ENCODE measurements at places on chromosomes 12 and 14.

- DNase-seq = no peak
Measured at GRCh38 chr14:52694761-52695480, 437 bp downstream of the ERO1A start.

- no peak for DNase-seq
Measured at GRCh38 chr12:57094208-57095160, 5.6 kb downstream of the NAB2 start.

GRCh38 chr12:95731519-95731958 is 59.0 kb downstream of the NTN4 start:
- DNase-seq = no peak

DNA sequence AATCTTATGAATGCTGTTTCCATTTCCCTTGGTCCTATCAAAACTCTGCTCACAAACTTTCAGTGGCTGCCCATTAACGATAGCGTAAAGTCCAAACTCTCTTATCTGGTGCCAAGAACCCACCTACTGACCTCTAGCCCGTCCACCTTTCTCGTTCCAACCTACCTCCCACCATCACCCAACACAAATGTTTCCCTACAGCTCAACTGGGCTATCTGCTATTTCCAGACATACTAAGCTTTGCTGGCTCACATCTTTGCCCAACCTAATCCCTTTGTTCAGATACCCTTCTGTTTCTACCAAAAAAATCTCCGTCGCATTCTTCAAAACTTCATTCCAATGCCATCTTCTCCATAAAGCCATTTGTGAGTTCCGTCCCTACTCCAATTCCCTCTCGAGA is 7.6 kb upstream of the NOP2 start:
- DNase-seq = no peak

GRCh38 chr12:93180566-93180965 is 197.2 kb upstream of the NUDT4 start:
- no peak for DNase-seq

- no peak for DNase-seq
Measured at GRCh38 chr12:77130193-77130592, 64.8 kb upstream of the E2F7 start.

DNA sequence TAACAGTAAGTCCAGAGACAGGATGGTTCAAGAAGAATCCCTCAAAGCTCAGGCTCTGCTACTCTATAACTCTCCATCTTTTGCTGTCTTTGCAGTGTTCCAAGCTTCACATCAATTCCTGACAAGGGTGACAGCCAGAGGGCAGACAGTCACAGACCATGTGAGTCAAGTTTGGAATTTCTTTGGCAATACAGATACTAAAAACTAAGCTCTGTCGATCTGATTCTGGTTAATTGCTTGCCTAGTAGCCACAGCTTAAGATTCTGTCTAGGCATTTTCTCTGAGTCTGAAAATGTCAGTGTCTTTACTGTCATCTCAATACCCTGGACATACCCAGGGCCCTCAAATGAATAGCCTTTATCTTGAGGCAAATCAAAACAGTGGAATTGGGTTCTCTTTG is 153.7 kb downstream of the CEP128 start:
- DNase-seq = no peak

- no peak for DNase-seq
Measured at GRCh38 chr14:80602946-80603345, 338.6 kb downstream of the CEP128 start.

DNA sequence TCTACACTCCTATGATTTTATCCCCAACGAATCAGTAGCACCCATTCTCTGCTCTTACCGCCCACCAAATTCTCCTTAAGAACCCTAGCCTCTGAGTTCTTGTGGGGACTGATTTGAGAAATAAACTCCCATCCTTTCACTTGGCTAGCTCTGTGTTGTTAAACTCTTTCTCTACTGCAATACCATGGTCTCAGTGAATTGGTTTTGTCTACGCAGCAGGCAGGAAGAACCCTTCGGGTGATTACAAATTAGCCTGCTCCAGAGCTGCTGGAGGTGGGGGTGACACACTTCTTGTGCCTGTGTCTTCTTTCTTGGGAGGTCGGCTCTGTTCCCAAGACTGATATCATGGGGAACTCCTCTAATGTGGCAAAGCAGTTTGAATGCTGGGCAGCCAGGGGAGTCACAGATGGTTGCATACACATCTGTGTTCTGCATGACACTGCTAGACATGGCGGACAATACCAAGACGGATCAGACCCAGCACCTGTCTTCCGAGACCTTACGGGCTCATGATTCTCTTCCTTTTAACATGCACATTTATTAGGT is 1.6 kb upstream of the C1S start:
- DNase-seq = no peak

DNA sequence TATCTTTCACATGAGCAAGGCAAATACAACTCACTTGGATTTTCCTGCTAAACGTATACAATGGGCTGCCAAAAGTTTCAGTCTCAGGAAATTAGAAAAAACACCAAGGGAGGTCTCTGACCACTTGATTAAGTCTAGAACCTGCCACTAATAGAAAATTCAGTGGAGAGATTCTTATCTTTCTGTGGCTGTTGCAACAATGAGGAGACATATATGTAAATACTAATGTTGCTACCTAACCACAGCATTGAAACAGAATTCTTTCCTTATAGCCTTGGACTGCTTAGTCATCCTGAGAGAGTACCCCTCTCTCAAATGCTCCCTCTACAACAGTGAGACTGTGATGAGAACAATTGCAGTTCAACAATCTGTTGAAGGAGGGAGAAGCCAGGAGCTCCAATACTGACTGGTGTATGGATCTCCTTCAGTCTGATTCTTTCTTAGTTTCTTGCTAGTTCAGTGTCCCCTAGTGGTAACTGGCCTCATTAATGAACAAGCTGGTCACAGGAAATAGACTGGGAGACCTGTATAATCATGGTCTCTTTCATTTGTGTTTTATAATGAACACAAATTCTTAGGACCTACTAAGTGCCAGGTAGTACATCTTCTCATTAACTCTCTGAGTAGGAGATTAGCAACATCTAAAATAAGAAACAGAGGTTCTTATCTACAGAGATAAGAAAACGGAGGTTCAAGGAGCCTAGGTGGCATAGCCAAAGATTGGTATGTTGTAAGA is 164.5 kb downstream of the SLC38A4 start:
- no peak for DNase-seq

DNA sequence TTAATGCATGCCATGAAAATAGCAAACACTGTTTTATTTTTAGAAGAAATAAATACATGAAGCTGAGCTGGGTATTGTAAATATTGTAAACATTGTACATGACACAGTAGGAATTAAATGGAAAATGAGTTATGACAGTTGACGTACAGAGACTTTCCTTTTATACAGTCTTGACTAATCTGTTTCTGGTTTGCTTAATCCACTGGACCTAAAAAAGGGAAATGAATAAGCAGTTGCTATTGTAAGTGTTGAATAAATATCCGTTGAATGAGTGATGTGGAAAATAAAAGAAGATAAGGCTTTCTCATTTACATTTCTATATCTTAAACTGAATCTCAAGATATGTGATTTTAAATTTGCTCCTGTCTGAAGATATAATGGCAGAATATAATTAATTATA is 15.0 kb downstream of the PMCH start:
- DNase-seq = no peak

DNA sequence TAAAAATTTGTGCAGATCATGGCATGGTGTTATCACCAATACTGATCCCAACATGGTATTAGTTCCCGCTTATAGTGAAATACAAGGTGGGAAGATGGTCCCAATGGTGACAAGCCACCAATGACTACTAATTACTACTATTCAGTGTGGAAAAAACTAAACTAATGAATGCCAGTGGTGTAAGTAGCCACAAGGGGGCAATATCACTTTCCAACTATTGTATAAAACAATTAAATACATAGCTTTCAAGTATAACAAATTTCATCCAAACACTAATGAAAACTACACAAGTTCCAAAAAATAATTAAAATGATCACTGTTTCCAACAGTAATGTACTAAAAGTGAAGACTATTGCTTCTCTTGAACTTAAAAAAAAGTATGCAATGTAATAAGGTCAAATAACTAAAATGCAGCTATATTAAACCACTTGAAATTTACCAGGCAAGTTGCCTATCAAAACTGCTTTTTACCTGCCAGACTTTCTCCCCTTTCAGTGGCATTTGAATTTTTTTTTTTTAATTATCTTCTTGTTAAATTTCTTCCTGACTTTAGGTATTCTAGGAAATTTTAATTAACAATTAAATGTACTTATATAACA is 58.0 kb downstream of the PAPLN start:
- no peak for DNase-seq

DNA sequence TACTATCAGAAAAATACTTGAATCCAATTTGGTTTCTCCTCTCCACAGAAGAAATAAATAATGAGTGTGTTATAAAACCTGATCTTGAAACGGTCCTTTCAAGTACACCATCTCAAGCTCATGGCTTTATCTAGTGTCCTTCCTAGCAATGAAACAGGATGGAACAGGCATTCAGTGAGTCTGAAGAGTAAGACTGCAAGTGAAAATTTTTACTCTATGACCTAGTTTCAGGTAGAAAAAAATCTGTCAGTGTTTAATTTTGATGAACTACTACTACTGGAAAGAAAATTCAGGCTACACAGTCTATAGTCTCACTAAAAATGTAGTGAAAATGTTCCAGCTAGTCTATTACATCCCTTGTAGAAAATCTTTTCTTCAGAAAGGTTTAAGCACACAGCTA is 7.7 kb downstream of the CBX5 start:
- no peak for DNase-seq

DNA sequence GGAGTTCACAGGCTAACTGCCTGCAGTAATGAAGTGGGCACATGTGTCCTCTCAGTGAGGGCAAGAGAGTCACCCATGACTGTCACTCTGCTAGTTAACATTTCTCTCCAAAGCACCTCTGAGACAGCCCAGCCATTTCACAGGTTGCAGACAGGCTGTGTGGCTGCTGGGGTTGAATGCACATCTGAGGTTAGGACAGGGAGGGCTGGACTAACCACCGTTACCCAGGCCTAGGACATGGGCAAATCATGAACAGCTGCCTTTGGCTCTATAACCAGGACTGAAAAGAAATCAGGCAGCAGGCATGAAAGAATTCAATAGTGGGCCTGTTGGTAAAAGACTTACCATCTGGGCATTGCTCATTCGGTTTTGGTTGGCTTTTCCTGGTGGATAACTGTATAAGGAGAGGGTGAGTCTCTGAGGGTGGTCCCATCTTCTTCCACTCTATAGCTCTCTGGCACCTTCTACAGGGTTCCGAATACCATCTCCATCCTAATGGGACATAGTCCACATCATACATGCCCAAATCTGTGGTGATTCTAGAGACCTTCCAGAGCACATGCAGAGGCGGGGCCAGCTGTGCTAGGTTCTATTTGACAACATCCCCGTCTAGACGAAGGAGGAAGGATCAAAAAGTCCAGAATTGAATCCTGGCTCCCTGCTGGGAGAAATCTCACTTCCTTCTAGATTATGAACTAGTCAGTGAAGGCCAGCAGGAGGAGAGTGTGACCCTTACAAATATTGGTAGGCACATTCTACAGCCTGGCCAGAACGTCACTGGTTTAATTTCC is 10.8 kb downstream of the CRACR2A start:
- DNase-seq = no peak

- DNase-seq = no peak
Measured at GRCh38 chr14:49614196-49614595, 6.2 kb downstream of the RPL36AL start.

- no peak for DNase-seq
Measured at GRCh38 chr12:6468283-6468575, 2.2 kb downstream of the VAMP1 start.

- no peak for DNase-seq
Measured at GRCh38 chr12:54162741-54163140, 26.0 kb downstream of the SMUG1 start.

- no peak for DNase-seq
Measured at GRCh38 chr14:32004300-32004699, 72.8 kb upstream of the ARHGAP5 start.

DNA sequence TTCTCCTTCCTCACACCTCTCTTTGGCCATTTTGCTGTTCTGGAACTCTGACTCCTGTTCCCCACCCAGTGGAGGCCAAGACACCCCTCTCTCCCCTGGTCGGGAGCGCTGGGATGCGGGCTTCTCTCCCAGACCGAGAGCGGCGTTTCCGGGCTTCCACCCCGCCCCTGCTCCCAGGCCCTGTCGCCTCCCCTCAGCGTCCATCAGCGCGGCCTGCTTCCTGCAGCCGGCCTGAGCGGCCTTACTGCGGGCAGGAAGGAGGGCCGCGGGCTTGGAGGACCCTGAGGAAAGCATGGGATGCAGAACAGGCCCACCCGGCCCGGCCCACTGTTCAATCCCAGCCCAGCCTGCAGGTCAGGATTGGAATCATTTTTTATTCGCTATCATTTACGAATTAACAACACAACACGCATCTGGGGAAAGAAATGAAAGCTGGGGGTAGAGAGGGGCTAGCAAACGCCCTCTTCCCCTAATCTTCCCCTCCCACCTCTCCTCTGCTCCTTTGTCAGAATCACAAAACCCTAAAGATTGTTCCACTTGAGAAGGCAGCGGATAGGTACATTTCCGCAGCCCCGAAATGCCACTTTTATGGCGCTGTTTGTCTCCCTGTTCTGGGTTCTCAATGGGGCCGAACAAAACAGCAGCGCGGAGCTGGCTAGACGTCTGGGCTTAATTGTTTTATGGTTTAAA is 3.8 kb upstream of the HOXC8 start:
- DNase-seq = no peak

DNA sequence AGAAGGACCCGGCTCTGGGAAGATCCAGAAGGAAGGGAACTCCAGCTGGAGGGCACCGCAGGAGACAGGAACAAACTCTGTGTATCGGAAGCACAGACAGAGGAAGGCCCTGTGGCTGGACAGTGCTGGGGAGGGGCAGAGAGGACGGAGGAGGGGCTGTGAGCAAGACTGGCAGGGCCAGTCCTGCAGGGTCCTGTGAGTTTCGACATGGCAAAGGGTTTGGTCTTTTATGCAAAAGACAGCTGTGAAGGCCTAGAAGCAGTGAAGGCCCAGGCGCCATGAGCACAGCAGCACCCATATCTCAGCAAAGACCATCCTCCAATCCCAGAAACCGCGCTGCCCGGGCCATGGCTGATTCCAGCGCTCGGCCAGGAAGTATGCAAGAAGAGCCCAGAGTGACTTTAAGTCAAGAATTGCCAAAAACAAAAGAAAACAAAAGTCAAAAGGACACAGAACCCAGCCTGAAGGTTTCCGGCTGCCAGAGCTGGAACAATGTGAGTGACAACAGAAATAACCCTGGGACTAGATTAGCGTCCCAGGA is 126.5 kb downstream of the NCOR2 start:
- DNase-seq = no peak

GRCh38 chr12:48389409-48389808 is 38.7 kb upstream of the ZNF641 start:
- DNase-seq = no peak

Data from thoracic aorta (tissue), 2 donors.